EL (cell line): ENCODE measurements at places on chromosomes 5 and 9.
A peak's percentile ranks its signal among the peaks of the same experiment; 100 is the strongest.

DNA sequence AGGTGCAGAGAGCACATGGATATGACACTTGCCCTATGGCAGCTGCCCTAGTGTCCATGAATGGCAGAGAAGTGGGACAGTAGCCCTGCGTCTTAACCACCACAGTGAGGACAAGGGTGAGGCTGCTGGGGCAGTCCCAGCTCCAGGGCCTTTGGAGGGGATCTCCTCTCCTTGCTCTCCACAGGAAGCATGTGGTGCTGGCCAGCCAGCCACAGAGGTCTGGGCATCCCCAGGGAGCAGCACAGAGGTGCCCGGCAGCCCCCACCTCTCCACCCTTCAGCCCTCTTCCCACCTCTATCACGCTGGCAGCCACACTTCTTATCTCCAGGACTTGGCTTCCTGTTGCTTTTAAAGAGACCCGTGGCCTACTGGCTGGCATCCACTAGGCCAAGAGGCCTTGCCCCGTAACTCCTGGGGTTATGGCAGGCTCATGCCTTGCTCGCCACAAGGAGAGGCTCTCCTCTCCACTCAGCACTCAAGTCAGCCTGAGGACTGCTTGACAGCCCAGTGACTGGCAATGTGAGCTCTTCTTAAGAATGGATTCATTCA, 21.9 kb downstream of the CSF2 start:
- DNase-seq = peak; percentile 24

DNA sequence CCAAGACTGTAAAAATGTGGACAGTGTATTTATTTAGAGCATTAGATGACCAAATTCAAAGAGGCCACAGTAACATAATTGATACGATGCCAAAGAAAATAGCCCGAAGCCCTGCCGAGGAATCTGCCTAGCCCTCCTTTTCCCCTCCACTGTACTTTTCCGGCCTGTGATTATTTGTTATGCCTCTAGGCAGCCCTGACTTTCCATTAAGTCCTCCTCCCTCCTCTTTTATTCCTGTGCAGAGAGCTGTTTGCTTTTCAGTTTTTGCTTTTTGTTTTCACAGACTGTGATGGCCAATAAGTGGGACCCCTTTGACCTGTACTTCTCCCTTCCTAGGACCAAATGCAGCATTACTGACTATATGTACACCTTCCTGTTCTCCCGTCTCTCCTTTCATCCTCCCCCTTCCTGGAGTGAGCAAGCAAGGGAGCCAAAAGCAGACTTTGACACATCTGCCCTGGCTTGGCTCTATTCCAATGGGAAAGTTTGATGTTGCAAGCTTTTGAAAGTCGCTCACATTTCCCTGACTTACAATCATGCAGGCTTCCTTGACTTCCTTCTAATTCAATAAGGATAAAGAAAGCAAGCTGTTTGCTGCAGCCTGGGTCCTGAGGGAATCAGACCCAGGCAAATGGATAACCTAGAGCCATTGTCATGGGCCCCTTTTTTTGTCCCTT, 76.1 kb downstream of the NREP start:
- DNase-seq = peak; percentile 97

DNA sequence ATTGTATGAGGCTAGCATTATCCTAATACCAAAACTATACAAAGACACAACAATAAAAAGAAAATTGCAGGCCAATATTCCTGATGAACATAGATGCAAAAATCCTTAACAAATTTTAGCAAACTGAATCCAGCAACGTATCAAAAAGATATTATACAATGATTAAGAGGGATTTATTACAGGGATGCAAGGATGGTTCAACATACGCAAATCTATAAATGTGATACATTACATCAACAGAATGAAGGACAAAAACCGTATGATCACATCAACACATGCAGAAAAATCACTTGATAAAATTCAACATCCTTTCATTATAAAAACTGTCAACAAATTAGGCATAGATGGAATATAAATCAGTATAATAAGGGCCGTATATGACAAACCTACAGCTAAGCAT, 27.1 kb upstream of the ARL15 start:
- DNase-seq = no peak

DNA sequence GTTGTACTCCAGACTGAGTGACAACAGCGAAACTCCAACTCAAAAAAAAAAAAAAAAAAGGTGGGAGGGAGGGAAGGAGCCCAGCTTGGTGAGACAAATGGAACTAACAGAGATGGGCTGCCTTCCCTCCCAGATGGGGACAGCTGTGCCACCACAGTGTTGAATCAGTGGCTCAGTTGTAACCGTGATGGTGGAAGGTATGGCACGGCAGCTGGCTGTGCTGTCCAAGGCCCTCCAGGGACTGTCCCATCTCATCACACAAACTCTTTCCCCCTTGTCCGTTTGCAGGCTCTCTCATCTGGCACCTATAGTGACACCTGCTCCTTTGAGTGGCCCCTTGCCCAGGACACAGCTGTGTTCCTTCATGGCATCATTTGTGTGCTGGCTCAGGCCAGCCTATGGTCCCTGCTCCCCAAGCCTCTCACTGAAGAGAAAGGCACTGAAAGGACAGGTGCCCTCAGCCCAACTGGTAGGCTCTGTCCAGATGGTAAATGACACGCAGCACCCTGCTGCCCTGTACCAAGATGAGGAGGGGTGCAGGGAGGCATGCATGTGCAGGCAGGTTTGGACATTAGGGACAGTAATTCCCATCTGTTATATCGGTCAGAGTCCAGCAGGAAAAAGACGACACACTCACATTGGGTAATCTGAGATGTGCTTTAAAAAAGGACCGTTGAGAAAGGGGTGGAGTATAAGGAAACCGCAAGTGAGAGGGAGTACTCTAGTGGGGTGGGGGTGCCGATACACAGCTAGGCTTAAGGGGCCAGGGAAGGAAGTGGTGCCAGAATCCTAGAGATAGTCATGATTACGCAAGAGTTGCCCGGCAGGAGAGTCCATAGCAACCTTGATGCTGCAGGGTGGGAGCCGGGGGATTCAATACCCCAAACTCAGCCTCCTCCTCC, 4.3 kb downstream of the SMIM33 start:
- peak; percentile 68 for DNase-seq

- DNase-seq = no peak
These were observed 227.8 kb downstream of the SEMA5A start for GRCh38 chr5:9318031-9318430.

- DNase-seq = peak; percentile 37
These were observed 175.3 kb downstream of the ARL15 start for GRCh38 chr5:54135042-54135441.

- peak; percentile 71 for DNase-seq
These were observed 14.8 kb downstream of the SPARC start for GRCh38 chr5:151671950-151672349.

- DNase-seq = no peak
These were observed 2.7 kb downstream of the SLC34A3 start for GRCh38 chr9:137233143-137233980.

GRCh38 chr9:133824106-133824801, 86.1 kb upstream of the SARDH start:
- DNase-seq = no peak

DNA sequence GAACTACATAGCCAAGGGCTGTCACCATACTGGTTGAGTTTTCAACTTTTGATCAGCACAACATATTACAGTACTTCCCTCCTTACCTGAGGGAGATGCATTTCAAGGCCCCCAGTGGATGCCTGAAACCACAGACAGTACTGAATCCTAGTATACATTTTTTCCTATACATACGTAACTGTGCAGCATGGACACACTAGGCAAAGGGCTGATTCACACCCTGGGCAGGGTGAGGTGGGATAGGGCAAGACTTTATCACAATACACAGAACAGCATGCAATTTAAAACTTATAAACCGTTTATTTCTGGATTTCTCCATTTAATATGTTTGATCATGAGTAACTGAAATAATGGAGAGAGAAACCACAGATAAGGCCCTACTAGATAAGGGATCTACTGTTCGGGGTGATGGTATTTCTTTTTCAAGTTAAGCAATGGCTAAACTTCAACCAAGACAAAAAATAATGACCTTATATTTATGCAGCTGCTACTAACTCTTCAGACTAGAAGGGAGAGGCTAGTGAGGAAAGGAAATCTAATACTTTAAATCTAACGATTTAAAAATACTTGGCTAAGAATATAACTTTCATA, 186.9 kb upstream of the GNA14 start:
- DNase-seq = no peak

DNA sequence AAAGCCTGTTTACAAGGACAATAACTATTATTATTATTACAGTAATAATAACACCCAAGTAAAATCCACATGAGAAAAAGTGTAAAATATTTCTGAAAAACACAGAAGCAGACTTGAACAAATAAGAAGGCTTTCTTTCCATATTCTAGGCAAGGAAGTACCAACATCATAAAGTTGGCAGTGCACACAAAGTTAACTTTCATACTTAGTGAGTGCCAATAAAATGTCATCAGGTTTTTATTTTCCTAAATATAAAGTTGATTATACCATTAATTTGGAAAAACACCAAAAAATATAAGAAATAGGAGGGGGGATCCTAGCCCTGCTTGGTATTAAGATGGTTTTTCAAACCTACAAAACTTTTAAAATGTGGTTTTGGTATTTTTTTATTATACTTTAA, 161.4 kb downstream of the PRELID2 start:
- DNase-seq = no peak

- DNase-seq = no peak
These were observed 33.9 kb downstream of the GOLGA1 start for GRCh38 chr9:124906966-124907365.
